ENCODE measurements at places on chromosomes 1 and 21.

DNA sequence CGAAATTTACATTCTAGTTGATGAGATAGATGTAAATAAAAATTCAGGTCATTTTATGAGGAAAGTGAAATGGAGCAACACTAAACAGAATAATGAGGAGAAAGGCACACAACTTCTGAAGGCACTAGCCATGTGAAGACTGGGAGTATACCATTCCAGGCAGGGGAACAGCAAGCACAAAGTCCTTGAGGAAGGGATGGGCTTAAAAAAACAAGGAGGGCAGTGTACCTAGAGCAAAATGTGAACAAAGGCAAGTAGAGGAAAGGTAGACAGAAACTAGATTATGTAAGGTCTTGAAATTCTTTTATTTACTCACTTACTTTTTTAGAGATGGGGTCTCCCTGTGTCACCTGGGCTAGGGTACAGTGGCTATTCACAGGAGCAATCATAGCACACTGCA is 54.1 kb upstream of the LRIG2 start:
- no peak for DNase-seq
- no peaks in the 10 kb centered on the region for H3K27me3 ChIP-seq
- H3K27ac ChIP-seq, result no peak overlapping the region
- H3K4me3 ChIP-seq, result no peak overlapping the region
- H3K4me1 ChIP-seq, result no peaks in the 10 kb centered on the region
- H3K36me3 ChIP-seq, result no peaks in the 10 kb centered on the region

- no peaks in the 10 kb centered on the region for H3K4me1 ChIP-seq
- no peak for DNase-seq
- H3K36me3 ChIP-seq, result no peaks in the 10 kb centered on the region
- no peak overlapping the region for H3K4me3 ChIP-seq
- no peaks in the 10 kb centered on the region for H3K27me3 ChIP-seq
Observed at GRCh38 chr1:31072304-31072746, 6.8 kb upstream of the PUM1 start.

DNA sequence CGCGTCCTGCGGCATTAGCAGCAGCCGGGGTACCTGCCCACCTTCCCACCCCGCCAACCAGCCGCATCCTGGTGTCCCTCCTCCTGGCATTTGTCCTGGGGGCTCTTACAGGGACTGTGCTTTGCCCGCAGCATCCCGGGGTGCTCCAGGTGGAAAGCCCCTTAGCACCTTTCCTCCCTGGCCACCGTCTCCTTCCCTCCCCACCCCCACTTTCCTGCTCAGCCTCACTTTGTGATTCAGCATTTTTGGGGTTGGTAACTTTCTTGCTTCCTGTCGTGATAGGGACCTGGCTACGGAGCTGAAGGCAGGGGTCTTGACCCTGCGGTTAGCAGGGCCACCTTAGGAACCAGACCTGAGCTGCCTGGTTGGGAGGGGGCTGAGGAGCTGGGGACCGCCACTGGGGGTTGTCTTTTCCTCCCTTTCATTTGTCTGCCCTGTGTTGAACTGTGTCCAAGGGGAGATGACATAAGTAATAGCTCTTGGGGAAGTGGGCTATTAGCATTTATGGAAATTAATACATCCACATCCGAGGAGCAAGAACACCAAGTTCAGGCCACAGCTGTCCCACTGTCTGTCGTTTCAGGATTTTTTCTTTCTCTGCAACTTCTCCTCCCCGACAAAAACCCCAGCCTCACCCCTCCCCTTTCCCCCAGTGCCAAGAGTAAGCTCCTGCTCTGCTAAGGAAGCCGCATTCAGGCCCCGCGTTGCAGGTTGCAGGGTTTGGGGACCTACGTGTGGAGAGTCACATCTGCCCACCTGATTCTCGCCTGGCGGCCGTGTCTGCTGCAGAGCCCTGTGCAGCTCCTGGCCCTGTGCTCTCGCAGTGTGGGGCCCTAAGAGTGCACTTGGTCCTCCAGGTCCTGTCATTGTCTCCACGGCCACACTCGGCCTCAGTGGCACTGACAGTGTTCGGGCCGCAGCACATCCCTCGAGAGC is 1.6 kb upstream of the NPHP4 start:
- peaks cover 33% of the 10 kb centered on the region for H3K4me1 ChIP-seq
- DNase-seq, result peak; percentile 41
- H3K27ac ChIP-seq, result peak overlapping the region; percentile 97
- peak overlapping the region; percentile 96 for H3K4me3 ChIP-seq

DNA sequence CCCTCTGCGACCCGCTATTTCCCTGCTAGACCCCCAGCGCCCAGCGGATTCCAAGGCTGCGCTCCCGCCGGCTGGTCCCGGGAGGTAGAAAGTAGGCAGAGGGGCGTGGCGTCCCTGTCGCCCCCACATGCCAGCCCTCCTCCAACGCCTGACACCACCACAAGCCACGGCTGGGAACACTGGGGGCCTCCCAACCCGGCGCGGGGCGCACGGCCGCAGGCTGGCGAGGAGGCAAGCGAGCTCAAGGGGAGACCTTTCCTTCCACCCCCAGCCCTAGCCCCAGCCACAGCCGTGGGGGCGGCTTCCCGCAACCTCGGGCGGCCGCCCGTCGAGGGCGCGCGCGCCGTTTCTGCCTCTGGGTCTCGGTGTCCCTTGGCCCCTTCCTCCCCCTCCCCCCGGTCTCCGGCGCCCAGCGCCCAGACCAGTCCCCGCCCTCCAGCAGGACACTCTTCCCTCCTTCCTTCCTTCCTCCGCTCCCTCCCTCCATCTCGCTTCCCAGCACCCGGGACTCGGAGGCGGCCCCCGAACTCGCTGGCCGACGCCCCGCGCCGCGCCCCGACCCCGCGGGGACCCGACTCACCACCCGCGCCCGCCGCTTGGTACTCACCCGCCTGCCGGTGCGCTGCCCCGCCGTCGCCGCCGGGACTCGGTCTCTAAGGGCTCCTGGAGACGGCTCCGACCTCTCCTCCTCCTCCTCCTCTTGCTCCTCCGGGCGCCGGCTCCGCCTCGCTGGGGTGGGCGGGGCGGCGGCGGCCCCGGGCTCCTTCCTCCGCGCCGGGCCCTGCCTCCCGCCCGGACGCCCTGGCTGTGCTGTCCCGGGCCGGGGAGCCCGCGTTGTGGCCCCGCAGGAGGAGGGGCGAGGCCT is at the start of gene GNG12:
TSS of gene GNG12 (minus strand) at position 731 of the 865 bp plus-strand sequence. CDS start 125,781 bp downstream, outside the sequence.
- peak within 1 kb of the TSS; percentile 59 for H3K4me3 ChIP-seq
- no peak within 1 kb of the TSS for H3K27ac ChIP-seq
- H3K36me3 ChIP-seq, result no peaks in the 10 kb centered on the region
- peaks cover 16% of the 10 kb centered on the region for H3K4me1 ChIP-seq

GRCh38 chr1:167933788-167934187 is 2.7 kb upstream of the DCAF6 start:
- no peak overlapping the region for H3K27ac ChIP-seq
- peaks cover 32% of the 10 kb centered on the region for H3K4me1 ChIP-seq
- peaks cover 4% of the 10 kb centered on the region for H3K36me3 ChIP-seq
- H3K27me3 ChIP-seq, result no peaks in the 10 kb centered on the region
- H3K4me3 ChIP-seq, result no peak overlapping the region
- DNase-seq, result no peak

DNA sequence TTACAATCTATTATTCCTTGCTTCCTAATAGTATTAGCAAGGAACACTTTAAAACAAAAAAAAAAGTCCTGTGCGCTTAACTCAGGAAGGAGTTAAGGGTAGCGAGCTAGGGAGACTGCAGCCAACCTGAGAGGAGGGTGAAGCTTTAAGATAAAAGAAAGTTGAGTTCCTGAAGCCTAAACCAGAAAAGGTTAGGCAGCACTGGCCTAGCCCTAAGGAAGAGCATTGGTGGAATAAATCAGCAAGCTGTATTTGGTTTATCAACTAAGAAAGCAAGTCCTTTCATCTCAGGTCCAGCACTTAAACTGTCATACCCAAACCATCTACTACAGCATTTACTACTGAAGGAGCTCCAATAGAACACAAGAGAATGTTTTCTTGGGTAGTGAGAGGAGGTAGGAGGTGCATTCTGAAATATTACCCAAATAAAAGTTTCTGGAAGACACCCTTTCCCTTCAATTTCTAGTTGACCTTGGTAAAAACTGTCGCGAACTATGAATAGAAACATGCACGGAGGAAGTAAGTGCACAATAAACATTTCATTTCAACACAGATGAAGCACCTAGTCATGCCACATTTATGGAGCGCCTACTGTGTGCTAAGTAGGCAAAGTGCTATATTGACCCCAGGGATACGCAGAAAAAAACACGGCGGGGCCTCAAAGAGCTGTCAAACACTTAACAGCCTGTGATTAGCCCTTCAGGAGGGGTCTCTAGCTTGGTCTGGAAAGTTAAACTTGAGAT is 1.3 kb downstream of the GLRX2 start:
- H3K27ac ChIP-seq, result peak overlapping the region; percentile 88
- H3K27me3 ChIP-seq, result no peaks in the 10 kb centered on the region
- no peak for DNase-seq
- peaks cover 8% of the 10 kb centered on the region for H3K36me3 ChIP-seq
- peaks cover 26% of the 10 kb centered on the region for H3K4me1 ChIP-seq

GRCh38 chr21:30148906-30149305 is 17.7 kb downstream of the CLDN17 start:
- no peaks in the 10 kb centered on the region for H3K36me3 ChIP-seq
- DNase-seq, result no peak
- no peaks in the 10 kb centered on the region for H3K4me1 ChIP-seq
- no peak overlapping the region for H3K4me3 ChIP-seq
- H3K27ac ChIP-seq, result no peak overlapping the region

DNA sequence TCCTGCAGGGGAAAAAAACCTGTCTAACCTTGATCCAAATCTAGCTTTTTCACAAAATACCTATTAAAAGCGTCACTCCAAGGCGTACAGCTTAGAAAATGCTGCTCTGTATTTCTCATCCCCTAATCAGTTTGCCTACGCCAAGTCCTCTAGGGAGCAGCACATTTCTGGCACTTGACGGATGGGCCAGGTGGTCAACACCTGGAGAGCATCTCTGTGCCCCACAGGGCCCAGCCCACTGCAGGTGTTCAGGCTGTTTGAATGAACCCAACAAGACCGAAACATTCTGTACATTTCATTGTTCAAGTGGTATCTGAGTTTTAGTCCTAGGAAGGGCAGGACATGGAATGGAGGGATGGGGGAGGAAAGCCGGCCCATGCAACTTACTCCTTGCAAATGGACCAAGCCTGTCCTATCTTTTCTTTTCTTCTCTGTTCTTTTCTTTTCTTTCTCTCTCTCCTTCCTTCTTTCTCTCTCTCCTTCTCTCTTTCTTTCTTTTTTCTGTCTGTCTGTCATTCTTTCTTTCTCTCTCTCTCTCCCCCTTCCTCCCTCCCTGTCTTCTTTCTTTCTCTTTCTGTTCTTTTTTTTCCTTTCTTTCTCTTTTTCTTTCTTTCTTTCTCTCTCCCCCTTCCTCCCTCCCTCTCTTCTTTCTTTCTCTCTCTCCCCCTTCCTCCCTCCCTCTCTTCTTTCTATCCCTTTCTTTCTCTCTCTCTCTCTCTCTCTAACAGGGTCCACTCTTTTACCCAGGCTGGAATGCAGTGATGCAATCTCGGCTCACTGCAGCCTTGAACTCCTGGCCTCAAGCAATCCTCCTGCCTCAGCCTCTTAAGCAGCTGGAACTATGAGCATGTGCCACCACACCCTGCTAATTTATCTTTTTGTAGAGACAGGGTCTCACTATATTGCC is 29.1 kb downstream of the IGFN1 start:
- H3K36me3 ChIP-seq, result no peaks in the 10 kb centered on the region
- no peak overlapping the region for H3K27ac ChIP-seq
- H3K27me3 ChIP-seq, result no peaks in the 10 kb centered on the region
- no peaks in the 10 kb centered on the region for H3K4me1 ChIP-seq
- H3K4me3 ChIP-seq, result no peak overlapping the region
- DNase-seq, result no peak

Data from activated CD4-positive, alpha-beta T cell treated with anti-CD3 and anti-CD28 coated beads, Interleukin-2, amount 10 ng/mL, durations not matched to agents 7 days and 5 days (primary cell).